ENCODE measurements at places on chromosomes 16 and 17.

- DNase-seq: no peak
These were observed 182.8 kb downstream of the SEC14L1 start for GRCh38 chr17:77323413-77324171.

DNA sequence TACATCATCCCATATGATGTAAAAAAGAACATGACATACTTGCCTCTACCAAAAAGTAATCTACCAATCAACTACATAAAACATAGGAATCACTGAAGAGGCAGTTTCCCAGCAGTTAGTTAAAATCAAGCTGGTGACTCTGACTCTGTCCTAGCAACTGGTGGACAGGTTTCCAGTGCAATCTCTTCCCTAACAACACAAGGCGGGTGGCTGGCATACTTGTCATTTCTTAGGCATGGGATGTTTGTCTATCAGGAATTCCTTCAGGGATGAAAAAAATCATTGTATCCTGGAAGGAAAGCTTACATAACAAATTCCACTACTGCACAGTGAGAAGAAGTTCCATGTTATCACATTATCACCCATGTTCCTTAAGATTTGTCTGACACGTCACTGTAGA lies 50.9 kb downstream of the HELZ start:
- no peak for DNase-seq

GRCh38 chr17:4796552-4796920 lies 572 bp downstream of the PSMB6 start:
- no peak for DNase-seq

DNA sequence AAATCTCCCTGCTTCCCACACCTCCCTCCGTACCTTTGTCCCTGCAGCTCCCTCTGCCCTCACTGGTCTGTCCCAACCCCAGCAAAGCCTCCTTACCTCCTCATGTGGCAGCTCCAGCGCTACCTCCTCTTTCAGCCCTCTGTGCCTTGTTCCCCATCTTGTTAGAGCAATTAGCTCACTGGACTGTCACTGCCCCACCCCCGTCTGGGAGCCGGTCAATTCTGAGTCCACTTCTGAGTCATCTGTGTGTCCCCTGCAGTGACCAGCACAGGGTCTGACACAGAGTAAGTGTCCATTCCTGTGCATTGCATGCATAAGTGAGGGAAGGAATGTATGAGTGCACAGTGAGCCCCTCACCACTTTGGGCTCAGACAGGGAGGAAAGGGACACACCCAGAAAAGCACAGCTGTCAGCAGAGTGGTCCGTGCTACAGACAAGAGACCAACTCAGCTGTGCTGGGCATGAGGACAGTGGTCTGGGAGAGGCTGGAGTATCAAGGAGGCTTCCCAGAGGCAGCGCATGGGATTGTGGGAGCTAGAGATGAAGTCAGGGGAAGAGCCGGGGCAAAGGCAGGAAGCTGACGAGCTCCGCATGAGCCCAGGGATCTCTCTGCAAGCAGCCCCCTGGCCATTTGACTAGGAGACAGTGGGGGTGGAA lies 45.9 kb downstream of the PITPNM3 start:
- DNase-seq: no peak

DNA sequence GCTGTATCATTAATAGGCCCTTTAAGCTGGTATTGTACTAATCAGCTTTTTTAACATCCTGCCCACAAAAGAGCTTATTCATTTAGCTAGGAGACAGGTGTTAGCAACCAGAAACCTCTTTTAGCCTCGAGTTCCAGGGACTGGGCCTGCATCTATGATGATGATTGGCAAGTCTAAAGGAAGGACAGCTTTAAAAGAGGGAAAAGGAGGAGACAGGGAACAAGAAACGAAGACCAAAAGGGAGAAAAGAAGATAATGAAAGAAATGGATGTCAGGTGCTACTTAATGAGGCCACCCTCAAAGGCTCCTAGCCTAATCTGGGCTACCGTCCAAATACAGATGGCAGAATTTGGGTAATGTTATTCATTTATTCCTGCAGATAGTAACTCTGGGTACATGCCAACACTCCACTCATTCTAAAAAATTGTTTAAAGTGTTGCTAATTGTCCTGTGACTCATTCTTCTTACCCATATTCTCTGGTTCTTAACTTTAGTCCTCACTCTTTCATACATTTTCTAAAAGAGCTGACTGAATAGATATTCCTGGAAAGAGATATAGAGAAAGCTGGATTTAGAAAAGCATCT lies 18.7 kb upstream of the RFFL start:
- DNase-seq: no peak

DNA sequence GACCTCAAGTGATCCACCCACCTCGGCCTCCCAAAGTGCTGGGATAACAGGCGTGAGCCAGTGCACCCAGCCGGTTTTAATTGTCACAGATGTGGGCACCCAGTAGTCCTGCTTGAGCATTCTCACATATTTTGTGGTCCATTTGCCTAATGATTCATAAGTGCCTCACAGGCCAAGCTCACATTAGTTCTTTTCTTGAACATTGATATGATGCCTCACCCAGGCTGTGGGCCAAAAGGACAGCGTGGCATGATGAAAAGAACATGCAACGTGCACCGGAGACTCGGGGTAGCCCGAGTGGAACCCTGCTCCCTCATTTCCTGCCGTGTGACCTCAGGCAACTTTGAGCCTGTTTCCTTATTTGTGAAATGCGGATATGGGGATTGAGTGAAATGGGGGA lies 181.9 kb downstream of the SNX29 start:
- no peak for DNase-seq

DNA sequence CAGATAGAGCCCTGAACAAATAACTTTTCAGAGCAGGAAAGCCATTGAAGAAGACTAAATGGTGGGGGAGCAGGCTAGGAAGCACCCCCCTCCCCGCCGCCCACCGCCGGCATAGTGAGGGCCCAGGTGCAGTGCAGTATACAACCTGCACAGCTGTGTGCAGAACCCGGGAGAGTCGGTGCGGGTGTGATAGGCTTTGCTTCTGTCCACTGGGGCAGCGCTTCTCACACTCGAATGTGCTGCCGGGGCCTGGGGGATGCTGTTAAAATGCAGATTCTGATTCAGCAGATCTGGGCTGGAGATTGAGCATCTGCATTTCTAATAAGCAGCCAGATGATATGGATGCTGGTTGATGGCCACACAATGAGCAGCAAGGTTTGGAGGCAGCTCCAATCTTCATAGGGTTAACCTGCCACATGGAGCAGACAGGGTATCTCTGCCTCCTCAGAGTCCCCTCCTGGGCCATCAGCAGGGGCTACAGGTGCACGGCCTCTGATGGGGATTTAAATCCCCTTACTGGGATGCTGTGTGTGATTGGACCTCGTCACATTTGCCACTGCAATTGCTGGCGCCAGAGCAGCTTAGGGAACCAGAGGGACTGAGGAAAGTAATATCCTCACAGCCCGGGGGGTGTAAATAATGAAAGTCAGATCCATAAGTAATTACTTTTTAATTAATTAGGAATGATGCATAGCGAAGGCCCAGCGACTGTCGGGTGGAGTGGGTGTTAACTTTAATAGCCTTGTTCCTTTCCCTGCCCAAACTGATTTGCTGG lies 172.0 kb upstream of the RPL38 start:
- no peak for DNase-seq

GRCh38 chr17:36937001-36937958 lies at the start of gene LHX1:
TSS of gene LHX1 (plus strand) at chr17:36937475. CDS start at chr17:36938198, 723 bp downstream.
- peak; percentile 50 for DNase-seq

DNA sequence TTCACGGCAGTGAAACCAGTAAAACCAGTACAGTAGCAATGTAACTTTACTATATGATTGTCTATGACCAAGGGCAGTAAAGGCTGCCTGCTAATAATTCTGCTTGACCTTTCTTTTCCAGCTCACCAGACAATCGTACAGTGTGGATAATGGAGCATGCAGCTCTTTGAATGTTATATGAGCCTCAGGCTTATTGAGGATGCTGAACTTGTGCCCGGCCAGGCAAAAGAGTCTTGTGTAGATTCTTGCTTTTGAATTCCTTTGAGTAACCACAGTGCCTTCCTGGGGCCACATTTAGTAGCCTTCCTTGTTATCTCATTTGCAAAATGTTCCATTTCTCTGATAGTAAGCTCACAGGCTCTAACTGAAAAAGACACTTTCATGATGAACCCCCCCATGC lies 131.8 kb downstream of the CDH11 start:
- DNase-seq: no peak

GRCh38 chr16:57938936-57939871 lies 31.7 kb downstream of the CNGB1 start:
- DNase-seq: no peak

DNA sequence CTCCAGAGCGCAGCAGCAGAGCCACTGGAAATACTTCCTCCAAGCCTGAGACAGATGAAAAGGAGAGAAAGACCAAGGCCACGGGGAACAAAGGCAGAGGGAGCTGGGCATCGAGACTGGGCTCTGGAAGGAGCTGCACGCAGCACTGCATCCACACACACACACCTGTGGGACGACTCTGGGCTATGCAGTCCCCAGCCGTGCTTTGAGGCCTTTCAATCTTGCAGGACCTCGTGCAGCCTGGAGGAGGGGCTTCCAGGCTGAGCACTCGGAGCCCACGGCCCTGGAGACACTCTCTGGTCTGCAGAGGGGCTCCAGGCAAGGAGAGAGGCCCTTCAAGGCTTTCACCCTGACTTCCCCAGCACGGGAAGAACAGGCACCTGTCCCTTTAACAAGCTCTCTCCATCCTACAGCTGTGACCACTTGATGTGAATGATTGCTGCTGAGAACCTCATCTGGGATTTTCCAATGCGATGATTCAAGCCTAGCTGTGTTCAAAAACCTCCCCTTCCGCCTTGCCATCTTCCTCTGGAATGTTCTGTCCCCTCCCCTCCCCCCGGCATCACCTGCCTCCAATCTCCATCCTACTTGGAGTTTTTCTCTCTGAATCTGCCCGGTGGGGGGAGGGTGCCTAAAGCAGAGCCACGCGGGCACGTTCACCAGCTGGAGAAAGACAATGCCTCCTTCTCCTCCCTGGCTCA lies 37.5 kb downstream of the RBFOX3 start:
- DNase-seq: no peak

- no peak for DNase-seq
These were observed 21.7 kb downstream of the USP36 start for GRCh38 chr17:78818932-78819331.

- peak; percentile 71 for DNase-seq
These were observed 179.9 kb downstream of the SEC14L1 start for GRCh38 chr17:77320485-77321256.

- DNase-seq: peak; percentile 85
These were observed 11.8 kb downstream of the HID1 start for GRCh38 chr17:74960570-74961342.

DNA sequence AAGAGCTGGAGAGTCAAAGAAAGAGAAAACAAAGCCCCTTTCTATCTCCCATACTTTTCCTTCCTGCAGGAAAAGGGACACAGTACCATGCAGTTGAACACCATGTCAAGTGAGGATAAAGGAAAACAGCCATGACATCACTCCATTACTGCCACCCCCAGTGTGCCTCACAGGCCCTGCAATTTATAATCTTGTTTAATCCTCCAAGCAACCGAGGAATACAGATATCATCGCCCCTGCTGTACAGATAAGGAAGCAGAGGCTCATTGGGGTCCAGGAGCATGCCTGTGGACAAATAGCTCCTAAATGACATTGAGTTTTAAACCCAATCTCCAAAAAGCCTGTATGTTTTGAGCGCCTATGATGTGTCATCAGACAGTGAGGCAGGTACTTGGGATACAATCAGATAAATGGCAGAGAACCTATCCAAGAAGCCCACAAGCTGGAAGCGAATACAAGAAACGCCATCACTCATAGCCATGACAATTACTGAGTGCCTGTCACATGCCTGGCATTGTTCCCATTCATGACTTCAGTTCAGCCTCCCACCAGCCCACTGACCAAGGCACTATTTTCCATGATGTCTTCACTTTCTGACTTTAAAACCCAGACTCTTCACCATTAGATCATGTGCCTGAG lies 45.5 kb downstream of the CPPED1 start:
- no peak for DNase-seq

DNA sequence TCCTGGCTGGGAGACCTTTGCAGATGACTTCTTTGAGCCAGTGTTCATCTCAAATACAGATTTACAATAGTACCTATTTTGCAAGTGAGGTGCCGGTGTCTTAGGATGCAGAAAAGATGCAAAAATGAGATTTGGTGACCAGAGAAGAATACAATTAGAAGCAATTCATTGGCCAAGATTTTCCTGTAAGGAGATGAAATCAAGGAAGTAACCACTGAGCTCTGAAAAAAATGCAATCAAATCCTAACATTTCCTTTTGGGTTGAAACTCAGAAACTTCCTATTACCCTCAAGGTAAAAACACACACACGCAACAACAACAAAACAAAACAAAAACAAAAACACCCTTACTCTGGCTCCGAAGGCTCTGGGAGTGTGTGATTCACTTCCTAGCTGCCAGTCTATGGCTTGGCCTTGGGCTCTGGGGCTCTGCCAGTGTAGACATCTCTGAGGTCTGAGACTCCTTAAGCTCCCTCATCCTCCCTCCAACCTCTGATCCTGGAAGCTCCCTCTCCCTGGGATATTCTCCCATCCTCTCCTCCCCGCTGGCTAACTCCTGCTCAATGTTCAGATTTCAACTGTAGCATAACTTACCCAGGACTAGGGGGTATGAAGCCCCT lies 16.8 kb upstream of the MT4 start:
- DNase-seq: no peak

DNA sequence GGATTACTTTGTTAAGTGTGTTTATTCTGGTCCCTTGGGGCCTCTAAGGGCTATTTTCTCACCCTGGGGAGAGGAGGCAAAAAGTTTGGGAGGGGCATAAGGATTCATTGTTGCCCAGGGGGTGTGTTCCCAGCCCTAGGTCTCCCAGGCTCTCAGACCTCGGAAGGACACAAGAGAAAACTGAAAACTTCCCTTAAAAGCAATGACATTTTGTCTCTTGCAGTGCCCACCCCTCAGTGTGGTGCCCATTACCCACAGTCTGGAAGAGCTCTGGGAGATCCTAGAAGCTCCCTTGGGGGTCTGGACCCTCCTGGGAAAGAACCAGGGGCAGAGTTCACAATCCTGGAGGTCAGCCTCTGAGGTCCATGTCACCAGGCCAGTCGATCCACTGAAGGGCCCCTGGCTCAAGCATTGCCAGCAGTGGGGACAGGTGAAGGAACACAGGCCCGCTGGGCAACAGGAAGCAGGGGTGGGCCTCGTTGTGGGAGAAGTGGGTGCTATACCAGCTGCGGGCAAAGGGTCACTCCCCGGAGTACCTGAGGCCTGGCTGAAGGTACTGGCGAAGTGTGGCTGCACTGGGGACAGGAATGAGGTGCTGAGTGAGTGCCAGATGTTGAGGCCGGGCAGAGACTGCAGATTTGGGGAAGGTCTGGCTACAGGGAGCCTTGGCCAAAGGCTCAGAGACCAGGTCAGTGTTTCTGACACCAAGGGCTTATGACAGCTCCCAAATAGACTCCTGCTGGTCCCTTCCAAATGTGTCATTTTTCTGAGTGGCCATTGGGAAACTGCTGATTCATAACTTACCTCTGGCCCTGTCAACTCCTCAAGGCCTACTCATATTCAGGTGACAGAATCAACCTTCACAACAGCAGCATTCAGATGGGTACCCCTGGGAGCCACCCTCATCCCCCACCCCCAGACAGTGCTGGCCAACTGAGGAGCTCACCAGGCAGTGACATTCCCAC lies 4.6 kb upstream of the ZNF747 start:
- no peak for DNase-seq

- no peak for DNase-seq
These were observed 32.7 kb downstream of the LRRC75A start for GRCh38 chr17:16459271-16459670.
